ENCODE measurements at places on chromosomes 7 and 10.

DNA sequence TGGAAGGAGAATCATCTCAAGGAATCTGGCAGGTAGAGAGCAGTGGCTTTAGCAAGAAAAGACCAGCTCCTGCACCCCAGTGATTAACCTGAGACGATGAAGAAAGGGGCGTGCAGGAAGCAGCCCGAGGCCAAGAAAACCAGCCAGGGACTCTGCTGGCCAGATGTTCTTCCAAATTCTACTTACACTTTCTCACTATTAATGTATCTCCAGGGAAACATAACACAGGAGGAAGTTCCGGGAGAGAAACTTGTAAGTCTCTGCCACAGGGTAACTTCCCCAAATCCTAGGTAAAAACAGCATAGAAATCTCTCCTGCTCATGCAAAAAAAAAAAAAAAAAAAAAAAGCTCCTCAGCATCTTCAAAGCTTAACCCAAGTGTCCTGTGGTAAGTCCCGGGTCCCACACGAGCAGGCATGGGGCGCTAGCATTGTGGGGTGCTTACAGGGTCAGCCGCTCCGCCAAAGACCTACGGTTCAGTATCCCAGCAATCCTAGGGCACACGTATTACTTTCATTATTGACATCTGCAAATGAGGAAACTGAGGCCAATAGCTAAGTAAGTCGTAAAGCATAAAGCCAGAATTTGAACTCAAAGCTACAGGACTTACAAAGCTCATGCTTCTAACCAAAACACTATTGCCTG, 97.2 kb upstream of the GNA12 start:
- DNase-seq: no peak

- DNase-seq: no peak
Measured at GRCh38 chr10:59036311-59037017, 140.0 kb upstream of the PHYHIPL start.

GRCh38 chr7:117427258-117427701, at the start of gene ASZ1:
Gene ASZ1 (minus strand): TSS chr7:117427493. CDS start chr7:117427460, 33 bp downstream.
- DNase-seq: no peak

DNA sequence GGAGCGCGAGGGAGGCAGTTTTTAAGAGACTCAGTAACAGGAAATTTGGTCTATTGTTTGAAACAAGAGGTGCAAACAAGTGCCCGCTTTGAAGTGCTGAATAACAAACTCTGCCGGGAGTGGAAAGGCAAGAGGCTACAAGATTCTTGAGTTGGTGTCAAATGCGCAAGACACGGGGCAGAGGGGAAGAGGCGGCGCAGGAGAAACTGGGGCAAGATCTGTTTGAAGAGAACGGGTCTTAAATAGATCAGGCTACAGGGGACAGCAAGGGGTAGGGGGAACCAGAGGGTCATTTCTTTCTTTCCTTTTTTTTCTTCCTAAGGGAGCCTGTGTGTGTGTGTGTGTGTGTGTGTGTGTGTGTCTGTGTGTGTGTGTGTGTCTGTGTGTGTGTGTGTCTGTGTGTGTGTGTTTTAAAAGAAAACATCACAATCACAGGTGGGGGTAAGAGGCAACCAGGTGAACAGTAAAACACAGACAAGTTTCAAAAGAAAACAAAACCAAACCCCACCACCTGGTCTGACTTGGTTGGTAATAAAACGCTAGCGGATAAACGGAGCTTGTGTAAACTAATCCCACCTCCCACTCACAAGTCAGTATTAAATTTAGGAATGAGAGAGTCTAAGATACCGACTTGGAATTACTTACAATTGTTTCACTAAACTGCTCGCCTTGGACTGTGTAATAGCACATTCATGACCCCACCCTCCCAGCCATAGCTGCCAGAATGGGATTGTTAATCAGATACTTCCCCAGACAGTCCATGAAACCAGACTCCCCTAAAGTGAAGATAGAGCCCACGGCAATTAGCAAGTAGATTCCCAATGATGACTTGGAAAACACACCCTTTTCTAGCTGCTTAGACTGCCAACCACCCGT, 13.1 kb upstream of the CUX1 start:
- DNase-seq: no peak

DNA sequence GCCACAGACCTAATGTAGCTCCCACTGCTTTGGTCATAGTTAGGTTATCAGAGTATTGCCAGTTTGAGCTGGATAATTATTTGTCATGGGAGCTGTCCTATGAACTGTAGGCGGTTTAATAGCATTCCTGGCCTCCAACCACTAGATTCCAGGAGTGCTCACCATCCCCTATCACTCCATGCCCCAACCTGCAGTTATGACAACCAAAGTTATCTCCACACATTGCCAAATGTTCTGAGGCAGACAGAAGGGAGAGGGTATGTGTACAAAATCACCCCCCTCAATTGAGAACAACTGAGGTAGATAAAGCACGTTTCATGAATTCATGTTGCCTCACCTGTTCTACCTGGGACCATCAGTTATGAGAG, 119.0 kb upstream of the CACUL1 start:
- no peak for DNase-seq

DNA sequence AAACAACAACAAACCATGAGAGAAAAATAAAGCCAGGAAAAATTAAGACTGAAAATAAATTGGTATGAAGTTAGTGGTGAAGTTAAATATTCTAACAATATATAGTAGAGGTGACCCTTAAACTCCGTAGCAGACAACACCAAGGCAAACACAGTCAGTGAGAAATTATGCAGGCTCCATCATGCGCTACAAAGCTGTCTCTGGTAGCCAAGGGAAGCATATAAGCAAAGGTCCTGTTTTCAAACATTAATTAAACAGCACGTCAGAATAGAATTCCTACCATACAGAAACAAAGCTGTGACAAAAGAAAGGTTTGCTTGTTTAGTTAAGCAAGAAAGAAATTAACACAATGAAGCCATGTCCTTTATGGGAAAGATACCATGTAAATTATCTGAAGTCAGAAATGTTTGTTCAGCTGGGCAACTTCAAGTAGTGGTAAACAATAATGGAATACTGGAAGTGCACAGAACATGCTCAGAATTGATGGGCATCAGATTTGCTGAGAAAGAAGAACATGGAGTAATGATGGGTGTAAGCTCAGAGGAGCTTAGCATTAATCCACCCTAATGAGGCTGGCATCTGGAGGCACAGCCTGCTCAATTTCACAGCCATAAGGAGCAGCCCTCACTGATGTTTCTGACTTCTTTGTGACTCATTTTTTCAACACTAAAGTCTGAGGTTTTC, 75.7 kb downstream of the IGF2BP3 start:
- no peak for DNase-seq

GRCh38 chr7:47758546-47758945, 176.6 kb upstream of the TNS3 start:
- DNase-seq: no peak

- DNase-seq: no peak
Measured at GRCh38 chr10:125396676-125397075, 236.3 kb upstream of the CTBP2 start.

GRCh38 chr10:29470355-29470705, 164.4 kb downstream of the SVIL start:
- DNase-seq: no peak

- no peak for DNase-seq
Measured at GRCh38 chr7:24721481-24722001, 35.7 kb downstream of the GSDME start.

GRCh38 chr7:131381069-131381838, 53.6 kb downstream of the MKLN1 start:
- DNase-seq: no peak

DNA sequence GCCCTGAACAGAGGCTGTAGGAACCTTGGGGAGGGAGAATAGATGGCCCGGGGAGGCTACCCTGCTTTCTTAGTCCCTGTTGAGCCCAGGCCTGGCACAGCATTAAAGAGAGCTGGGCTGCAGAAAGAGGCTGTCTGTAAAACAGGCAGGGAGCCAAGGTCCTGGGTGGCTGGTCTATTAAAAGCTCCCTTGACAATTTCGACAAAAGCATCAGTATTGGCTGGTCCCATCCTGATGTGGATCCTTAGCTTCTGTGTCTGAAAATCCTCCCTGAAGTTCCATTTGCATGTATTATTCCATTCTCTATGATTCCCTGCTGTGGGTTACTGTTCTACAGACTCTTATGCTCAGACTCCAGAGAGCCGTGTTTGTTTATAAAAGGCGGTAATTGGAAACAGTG, 158.5 kb downstream of the GALNT17 start:
- DNase-seq: no peak

DNA sequence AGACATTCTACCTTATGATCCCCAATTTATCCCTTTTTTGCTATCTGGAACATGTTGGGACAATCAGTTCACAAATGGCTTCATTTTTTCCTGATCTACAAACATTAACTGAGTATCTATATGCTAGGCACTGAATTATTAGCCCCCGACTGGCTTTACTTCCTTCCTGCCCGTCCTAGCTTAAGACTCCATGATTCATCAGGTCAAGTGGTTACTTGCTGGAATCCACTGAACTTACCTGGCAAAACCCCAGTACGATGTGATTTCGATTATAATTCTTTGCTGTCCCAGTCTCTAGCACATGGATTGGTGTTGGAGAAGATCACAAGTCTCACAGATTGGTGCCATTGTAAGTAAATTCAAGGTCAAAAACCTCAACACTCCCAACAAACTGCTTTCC, 77.1 kb downstream of the ORC5 start:
- DNase-seq: no peak

GRCh38 chr7:14858866-14859265, 43.7 kb downstream of the DGKB start:
- DNase-seq: no peak

Data from HS-27A (cell line).